ENCODE measurements at places on chromosomes 13 and 19. TPM values are rescaled to one million over a fixed set of nuclear protein-coding genes. Genes with fewer than 3 reads are reported as not detected.

Gene ZNF229
- total RNA-seq: 18.0 TPM

Gene PRR36
- total RNA-seq: not detected

Gene GAPDHS
- not detected for total RNA-seq

Gene IZUMO4
- total RNA-seq: 1.9 TPM

Gene SHFL
- total RNA-seq: 23.0 TPM

Gene KCNN1
- 0.34 TPM for total RNA-seq

Gene DHDH
- 1.6 TPM for total RNA-seq

Gene RFPL4AL1
- total RNA-seq: not detected

Gene USHBP1
- not detected for total RNA-seq
